ENCODE measurements at places on chromosomes 16 and 17. TPM values are rescaled to one million over a fixed set of nuclear protein-coding genes. Genes with fewer than 3 reads are reported as not detected.

- DNase-seq, result no peak
These were observed 9.8 kb downstream of the CPPED1 start for GRCh38 chr16:12793865-12794240.

- no peak for DNase-seq
These were observed 191.4 kb downstream of the RGS9 start for GRCh38 chr17:65328567-65328966.

GRCh38 chr16:56355221-56355620, 70.1 kb downstream of the AMFR start:
- no peak for DNase-seq

DNA sequence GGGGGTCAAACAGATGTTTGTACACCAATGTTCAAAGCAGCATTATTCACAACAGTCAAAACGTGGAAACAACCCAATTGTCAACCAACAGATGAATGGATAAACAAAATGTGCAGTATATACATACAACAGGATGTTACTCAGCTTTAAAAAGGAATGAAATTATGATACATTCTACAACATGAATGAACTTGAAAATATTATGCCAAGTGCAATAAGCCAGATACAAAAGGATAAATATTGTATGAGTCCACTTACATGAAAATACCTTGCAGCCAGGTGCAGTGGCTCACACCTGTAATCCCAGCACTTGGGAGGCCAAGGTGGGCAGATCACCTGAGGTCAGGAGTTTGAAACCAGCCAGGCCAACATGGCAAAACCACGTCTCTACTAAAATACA, 39.9 kb downstream of the UBE2G1 start:
- DNase-seq, result no peak

TTLL6 gene
- 2.1 TPM for total RNA-seq

GRCh38 chr17:8225813-8226535, 15.6 kb upstream of the AURKB start:
- peak; percentile 91 for DNase-seq

HCRT gene
- not detected for total RNA-seq

- no peak for DNase-seq
These were observed 428.0 kb downstream of the CA10 start for GRCh38 chr17:51730303-51731050.

DNA sequence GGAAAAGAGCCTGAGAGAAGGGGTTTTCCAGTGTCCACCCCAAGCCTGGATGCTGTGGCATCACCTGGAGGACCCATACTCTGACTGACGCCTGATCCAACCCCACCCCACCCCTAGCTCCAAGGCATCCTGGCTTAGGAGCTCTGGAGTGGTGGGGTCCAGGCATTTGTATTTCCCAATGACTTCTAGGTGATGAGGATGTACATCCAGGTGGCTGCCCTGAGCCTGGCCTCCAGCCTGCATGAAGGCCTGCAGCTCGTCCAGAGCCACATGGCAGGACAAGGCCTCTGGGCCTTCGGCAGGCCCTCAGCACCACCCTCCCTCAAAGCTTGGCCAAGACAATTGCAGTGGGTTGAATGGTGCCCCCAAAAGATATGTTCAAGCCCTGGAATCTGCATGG, 347.5 kb downstream of the C16orf95 start:
- no peak for DNase-seq

NOXO1 gene
- not detected for total RNA-seq

DNA sequence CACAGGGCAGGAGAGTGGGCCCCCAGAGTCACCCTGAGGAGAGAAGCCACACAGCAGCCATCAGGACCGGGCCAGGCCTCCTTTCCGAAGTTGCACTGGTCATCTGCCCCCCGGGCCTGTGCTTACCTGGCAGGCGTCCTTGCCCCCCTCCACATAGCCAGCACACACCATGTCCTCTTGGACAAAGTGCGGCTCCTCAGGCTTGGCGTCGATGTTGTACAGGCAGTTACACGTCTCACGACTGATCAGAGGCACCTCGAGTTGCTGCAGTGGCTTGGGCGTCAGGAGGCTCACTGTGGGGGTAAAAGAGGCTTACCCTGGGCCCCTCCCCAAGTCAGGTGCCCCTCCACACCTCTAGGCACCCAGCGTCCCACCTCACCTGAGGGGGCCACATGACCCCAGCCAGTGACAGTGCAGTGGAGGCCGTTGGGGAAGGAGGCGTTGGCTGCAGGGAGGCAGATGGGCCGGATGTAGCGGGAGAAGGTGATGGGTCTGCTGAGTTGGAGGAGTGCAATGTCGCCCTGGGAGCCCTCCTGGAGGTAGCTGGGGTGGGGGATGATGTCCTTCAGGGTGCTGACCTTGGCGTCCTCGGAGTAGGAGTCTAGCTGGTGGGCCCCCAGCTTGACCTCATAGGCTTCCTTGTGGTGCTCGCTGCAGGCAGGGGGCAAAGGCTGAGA, 3.1 kb downstream of the PRSS8 start:
- DNase-seq, result no peak

CRYBA1 gene
- not detected for total RNA-seq

KRT40 gene
- total RNA-seq, result not detected

NPB gene
- 0.08 TPM for total RNA-seq

DNA sequence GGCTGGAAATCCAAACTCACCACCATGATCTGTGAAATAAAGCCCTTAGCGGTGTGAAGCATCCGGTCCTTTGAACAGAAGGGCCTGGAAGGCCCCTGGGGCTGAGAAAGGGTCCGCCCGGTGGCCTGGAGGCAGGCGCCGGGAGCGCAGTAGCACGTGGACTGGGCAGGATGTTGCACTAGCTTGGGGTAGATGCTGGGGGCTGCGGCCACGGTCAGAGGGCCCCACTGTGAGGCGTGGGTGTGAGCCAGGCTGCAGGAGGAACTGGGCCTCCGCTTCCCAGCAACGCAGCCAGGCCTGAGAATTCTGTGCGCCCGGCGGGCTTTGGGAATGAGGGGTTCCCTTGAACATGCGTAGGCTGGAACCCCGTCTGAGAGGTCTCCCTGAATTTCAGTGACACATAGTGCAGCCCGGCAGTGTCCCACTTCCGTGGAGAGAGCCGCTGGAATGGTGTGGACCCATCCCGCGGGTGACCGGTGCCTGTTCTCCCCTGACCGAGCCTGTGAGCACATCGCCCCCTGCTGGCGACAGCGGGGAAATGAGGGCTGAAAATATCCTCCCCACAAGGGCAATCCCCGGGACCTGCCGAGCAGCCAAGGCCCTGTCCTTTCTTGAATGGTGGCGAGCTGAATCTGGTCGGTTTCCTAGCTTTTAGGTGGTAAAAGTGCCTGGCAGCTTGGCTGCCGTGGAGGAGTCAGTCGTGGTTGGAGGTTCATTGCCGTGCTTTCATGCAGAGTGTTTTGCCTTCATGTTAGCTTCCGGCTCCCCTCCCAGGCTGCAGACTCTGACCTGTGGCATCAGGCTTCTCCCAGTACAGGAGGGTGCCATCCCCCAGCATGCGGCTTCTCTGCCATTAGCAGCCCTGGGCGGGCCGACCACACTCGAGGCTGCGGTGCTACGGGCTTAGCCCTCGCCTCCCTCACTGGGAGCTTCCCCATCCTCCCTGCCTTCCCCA, 43.8 kb downstream of the DNAJA2 start:
- peak; percentile 56 for DNase-seq

ENDOV gene
- 13.9 TPM for total RNA-seq

DNA sequence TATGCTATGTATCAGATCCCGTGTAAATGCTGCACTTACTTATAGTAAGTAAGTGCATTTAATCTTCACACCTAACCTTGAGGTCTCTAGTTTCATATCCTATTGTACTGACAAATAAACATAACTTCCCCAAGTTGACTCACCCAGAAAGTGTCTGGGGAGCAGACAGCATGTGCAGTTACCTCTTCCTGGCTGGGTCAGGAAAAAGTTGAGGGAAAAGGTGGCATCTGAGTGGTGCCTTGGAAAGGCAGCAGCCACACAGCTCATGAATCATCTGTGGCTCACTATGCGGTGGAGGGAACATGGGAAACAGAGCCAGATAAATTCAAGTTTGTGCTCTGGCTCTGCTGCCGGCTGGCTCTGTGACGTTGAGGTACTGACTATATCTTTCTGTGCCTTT, 382.0 kb upstream of the DYNLRB2 start:
- no peak for DNase-seq

- no peak for DNase-seq
These were observed 47.9 kb downstream of the NOL11 start for GRCh38 chr17:67765623-67766022.

- DNase-seq, result no peak
These were observed 1291.8 kb downstream of the CDH11 start for GRCh38 chr16:63830061-63830460.

DNA sequence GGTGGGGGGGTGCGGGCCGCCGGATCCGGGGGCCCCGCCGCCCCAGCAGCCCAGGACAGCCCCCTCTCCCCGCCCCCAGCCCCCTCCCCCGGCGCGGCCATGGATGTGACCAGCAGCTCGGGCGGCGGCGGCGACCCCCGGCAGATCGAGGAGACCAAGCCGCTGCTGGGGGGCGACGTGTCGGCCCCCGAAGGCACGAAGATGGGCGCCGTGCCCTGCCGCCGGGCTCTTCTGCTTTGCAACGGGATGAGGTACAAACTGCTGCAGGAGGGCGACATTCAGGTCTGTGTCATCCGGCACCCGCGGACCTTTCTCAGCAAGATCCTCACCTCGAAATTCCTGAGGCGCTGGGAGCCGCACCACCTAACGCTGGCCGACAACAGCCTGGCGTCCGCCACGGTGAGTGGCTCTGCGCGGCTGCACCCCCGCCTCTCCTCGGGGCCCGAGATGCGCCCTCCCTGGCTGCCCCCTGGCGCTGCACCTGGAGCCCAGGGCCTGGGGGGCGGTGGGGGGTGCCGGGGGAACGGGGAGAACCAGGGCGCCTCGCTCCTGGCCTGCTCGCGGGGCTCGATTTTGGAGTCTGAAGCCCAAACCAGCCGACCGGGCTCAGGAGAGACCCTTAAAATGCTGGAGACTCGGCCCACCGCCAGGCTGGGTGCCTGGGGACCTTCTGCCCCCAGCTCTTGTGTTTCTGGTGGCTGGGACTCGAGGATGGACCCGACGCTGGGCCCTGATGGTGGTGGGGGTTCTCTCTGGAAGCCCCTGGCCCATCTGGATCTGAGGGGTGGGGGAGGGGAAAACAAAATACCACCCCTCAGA, 744 bp downstream of the CMIP start:
- no peak for DNase-seq

GRCh38 chr16:57686577-57686976, 8.0 kb upstream of the DRC7 start:
- DNase-seq, result no peak

DNA sequence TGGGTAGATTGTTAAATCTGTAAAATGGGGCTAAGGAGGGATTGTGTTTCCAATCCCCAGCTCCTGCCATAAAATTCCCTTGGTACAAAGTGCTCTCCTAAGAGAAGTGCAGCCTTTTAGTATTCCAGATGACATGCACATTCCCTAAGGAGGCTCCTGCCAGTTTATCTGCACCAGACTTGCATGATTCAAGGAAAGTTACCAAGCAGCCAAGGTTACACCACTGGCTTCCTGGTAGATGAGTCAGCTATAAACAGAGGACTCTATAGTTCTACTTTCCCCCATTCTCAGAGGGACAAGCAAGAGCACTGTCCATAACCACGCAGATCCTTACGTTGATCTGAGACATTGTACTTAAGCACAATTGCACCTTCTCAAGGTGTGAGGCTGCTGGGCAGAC, 1.9 kb downstream of the CALB2 start:
- DNase-seq, result peak; percentile 77

GRCh38 chr16:22312897-22313781, 15.9 kb downstream of the POLR3E start:
- no peak for DNase-seq

DNA sequence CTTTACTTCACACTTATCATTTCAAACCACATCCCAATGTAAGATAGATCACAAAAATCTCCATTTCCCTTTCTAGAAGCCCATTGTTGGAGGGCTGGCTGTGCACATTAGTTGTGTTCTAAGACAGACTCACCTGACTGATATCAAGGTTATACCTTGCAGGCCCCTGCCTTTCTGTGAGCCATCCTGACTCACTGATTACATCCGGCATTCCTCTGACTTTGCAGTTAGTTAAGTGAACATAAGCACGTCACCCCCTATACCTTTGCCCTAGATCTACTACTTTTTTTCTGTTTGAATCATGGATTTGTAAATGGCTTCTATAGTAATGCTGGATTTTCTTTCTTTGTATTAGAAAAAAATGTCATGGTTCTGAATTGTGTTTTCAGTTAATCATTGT, 78.3 kb downstream of the TANGO6 start:
- DNase-seq, result no peak

- DNase-seq, result no peak
These were observed 4.6 kb downstream of the IFT20 start for GRCh38 chr17:28330671-28331070.
